ENCODE measurements at places on chromosomes 4 and X. TPM values are rescaled to one million over a fixed set of nuclear protein-coding genes. Genes with fewer than 3 reads are reported as not detected.

GRCh38 chr4:17063888-17064287 is 165.4 kb upstream of the LDB2 start:
- H3K4me1 ChIP-seq = no peaks in the 10 kb centered on the region
- H3K36me3 ChIP-seq = no peaks in the 10 kb centered on the region
- no peak for DNase-seq
- H3K27me3 ChIP-seq = no peaks in the 10 kb centered on the region
- H3K4me3 ChIP-seq = no peak overlapping the region

DNA sequence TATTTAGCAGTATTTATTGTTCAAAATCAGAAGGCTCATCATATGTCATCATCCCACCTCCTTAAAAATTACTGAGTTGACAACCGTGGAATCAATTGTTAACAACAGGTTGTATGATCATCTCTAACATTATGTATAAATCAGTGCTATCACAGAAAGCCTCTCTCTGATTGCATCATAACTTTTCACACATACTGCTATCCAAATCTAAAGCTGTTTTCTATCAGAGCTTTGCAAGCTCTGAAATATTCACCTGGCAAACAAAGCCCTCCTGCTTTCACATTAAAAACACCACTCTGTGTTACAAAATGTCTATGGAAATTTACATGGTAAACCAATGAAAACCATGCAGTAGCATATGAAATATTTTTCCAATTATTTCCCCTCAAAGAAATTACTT is 310.0 kb downstream of the PDGFC start:
- no peaks in the 10 kb centered on the region for H3K36me3 ChIP-seq
- H3K4me3 ChIP-seq = no peak overlapping the region
- no peak for DNase-seq
- H3K27me3 ChIP-seq = no peaks in the 10 kb centered on the region

DNA sequence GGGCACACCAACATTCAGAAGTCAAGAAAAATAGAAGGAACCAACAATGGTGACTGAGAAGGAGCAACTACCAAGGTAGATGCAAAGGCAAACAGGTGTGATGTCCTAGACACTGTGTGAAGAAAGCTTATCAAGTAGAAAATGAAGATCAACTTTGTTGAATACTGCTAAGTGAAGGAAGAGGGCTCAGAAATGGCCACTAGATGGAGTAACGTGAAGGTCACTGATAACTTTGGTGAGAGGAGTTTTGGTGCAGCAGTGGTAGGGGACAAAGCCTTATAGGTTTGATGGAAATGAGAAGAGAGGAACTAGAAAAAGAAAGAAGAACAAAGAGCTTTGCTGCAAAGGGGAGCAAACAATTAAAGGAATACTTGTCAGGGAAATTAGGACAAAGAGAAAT is 23.5 kb downstream of the OTC start:
- no peak for DNase-seq
- no peak overlapping the region for H3K4me3 ChIP-seq
- no peaks in the 10 kb centered on the region for H3K4me1 ChIP-seq
- no peak overlapping the region for H3K27ac ChIP-seq
- no peaks in the 10 kb centered on the region for H3K27me3 ChIP-seq
- no peaks in the 10 kb centered on the region for H3K36me3 ChIP-seq

GRCh38 chr4:81146466-81146865 is 68.6 kb downstream of the PRKG2 start:
- H3K4me3 ChIP-seq = no peak overlapping the region
- no peak for DNase-seq
- no peaks in the 10 kb centered on the region for H3K36me3 ChIP-seq
- no peaks in the 10 kb centered on the region for H3K4me1 ChIP-seq

GRCh38 chr4:54187148-54187547 is 41.9 kb upstream of the PDGFRA start:
- H3K27me3 ChIP-seq = peaks cover 5% of the 10 kb centered on the region
- H3K4me1 ChIP-seq = no peaks in the 10 kb centered on the region
- H3K4me3 ChIP-seq = no peak overlapping the region
- H3K27ac ChIP-seq = no peak overlapping the region

FOXO4 gene
- 23.8 TPM for total RNA-seq

GRCh38 chrX:14015294-14015693 is 14.4 kb downstream of the GEMIN8 start:
- H3K27me3 ChIP-seq = no peaks in the 10 kb centered on the region
- DNase-seq = no peak
- H3K4me1 ChIP-seq = no peaks in the 10 kb centered on the region
- no peak overlapping the region for H3K27ac ChIP-seq

DNA sequence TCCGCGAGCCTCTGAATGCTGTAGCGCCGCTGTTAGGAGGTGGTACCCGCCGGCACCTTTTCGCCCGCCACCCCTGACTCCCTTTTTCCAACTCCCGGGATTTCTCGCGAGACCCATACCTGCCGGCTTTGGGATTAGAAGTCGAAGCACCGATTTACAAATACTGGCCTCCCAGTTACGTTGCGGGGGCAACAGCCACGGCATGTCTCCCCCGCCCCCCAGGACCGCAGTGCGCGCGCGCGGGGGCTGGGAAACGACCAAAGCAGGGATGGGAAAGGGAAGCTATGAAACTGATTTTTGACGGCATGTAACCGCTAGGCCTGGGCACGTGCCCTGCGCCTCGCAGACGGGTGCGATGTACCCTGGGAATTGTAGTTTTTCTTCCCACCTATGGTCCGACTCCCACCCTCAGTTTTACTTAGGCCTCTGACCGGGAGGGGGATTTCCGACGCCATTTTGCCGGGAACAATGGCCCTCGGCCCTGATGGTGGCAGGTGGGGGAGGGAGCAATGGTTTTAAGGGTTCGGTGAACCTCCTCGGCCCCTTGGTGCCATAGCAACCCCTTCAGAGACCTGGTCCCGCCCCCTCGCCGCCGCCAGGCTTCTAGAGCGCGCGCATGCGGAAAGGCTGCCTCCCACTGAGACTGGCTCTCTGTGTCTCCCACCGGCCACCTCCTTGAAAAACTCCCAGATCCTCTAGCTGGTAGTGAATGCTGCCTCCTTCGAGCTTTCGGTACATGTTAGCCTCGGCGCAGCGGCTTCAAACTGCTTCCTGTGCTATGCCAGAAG is 772 bp upstream of the WNK3 start:
- no peak overlapping the region for H3K27ac ChIP-seq
- H3K36me3 ChIP-seq = no peaks in the 10 kb centered on the region
- H3K4me1 ChIP-seq = peaks cover 20% of the 10 kb centered on the region
- DNase-seq = peak; percentile 25
- peaks cover 4% of the 10 kb centered on the region for H3K27me3 ChIP-seq

PABPC4L gene
- not detected for total RNA-seq
